ENCODE measurements at places on chromosomes 2 and 18. TPM values are rescaled to one million over a fixed set of nuclear protein-coding genes. Genes with fewer than 3 reads are reported as not detected.

GRCh38 chr2:56177420-56178220, 6.2 kb upstream of the CCDC85A start:
- DNase-seq = no peak

DNA sequence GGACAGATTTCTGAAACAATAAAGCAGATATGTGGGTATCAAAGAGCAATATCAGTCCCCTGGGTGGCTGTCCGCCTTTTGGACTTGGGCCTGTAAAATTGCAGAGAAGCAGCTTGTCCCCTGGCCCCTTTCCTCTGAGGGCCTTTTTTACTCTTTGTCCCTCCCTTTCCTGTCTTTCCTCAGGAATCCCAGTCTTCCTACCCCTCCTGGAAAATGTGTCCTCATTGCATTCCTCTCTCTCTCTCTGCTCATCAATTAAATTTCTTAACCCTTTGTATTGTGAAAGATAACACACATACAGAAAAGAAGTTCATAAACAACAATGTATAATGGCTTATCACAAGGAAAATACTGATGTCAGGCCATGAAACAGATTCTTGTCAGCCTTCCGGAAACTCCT, 3.0 kb upstream of the GRB14 start:
- no peak for DNase-seq

GRCh38 chr18:55280503-55280902, 307.5 kb downstream of the TCF4 start:
- DNase-seq = no peak

DNA sequence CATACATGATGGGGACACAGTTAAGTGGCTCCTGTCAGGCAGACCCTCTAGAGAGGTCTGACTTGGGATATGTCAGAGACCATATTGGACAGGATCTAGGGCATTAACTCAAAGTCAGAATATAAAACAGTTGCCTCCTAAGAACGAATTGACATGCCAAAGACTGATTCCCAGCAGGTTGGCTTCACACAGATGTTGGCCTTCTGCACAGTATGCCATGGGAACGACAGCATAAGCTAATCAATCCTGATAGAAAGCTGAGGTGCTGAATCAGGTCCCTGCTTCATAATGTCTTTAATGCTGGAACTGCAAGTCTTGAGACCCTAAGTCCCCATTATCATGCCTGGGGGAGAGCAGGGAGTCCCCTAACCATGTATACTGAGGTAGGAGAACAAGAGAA, 165.1 kb downstream of the SRBD1 start:
- no peak for DNase-seq

DNA sequence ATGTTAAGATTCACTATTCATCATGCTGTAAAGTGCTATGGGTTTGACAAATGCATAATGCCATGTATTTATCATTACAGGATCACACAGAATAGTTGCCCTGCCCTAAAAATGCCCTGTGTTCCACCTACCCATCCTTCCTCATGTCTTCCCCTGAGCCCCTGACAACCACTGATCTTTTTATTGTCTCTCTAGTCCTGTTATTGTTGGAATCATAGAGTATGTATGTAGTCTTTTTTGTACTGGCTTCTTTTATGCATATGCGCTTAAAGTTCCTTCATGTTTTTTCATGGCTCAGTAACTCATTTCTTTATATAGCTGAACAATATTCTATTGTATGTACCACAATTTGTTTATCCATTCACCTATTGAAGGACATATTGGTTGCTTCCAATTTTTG, 20.3 kb downstream of the CCDC150 start:
- no peak for DNase-seq

GRCh38 chr2:25207078-25207545, 38.7 kb upstream of the POMC start:
- no peak for DNase-seq

DNA sequence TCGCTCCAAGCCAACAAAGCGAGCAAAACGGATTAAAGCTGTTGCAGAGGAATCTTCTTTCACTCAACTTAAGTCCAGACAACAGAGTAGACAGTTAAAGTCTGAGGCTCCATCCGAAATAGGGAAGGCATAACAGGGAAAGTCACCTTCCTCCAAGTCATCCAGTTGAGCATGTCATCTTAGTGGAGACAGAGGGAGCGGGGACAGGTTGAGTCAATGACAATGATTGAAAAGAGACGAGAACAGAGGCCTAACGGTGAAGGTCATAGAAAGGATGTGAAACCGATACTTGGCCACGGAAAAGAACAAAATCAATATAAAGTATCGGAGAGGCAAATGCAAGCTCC, 455 bp downstream of the C18orf32 start:
- DNase-seq = peak; percentile 44

DNA sequence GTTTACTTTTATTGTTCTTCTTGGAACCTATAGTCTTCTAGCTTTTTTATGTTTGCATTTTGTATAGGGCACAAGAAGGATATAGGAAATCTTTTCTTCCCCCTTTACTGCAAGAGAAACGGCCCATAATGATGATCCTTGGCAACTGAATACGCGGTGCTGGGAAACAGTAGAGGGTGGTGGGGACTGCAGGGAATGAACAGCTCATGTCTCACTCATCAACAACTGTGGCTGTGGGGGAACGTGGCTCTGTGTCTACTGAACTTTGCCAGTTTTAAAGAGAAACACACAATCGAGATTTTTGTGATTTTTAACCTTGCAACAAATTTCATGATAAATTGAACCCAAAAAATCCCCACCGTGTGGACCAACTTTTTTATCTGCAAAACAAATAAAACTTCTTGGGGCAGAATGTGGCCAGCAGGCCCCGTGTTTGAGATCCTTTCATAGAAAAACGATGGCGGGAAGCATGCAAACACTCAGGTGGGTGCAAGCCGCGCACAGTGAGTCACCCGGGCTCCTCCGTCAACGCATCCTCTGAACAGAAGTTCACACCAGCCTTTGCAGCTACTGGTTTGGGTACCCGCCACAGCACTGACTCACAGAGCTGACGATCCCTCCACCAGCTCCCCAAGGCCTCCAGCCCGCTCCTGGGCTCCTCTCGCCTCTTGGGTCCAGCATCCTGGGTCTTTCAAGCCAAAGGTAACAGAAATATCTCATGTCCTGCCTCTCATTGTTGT, 149.3 kb downstream of the COL6A3 start:
- DNase-seq = no peak

- DNase-seq = no peak
Measured at GRCh38 chr2:147709655-147710054, 135.2 kb upstream of the ACVR2A start.

DNA sequence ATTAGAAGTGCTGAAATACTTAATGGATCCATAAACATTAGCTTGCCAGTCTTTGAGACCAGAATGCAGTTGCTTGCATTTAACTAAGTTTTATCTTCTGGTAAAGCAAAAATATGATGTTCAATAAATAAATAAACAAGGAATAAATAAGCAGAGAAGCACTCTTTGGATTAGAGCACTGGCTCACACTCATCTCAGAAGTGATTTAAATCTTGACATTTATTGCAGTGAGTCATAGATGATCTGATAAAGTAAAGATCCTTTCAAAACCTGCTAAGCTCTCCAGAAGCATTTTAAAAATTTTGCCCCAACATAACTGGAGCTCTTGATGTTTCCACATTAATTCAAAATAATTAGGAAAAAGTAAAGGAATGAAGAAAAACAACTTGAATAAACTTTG, 66.8 kb downstream of the KYNU start:
- DNase-seq = peak; percentile 84

- no peak for DNase-seq
Measured at GRCh38 chr18:49225160-49225559, 235.3 kb downstream of the DYM start.

- DNase-seq = peak; percentile 16
Measured at GRCh38 chr2:216139884-216140283, 30.7 kb downstream of the XRCC5 start.

DNA sequence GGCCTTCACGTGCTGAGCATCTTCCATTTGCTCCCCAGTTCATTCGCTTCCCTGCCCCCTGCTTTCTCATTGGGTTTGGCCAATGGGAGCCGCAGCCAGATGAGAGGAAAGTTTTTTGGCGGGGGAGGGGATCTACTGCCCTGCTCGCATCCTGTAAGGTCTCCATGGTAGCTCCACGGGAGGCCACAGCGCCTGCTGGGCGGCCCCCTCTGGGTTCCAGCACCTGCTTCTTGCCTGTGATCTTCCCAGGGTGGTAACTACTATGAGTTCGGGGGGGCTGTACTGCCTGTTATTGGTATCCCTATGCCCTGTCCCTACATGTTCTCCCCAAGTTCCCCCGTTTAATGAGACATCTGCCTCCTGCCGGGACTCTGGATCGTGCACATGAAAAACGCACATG, 57.2 kb downstream of the INPP5D start:
- DNase-seq = no peak

GRCh38 chr2:156625360-156626170, 189.4 kb downstream of the GPD2 start:
- DNase-seq = no peak

- no peak for DNase-seq
Measured at GRCh38 chr2:236858661-236859060, 227.0 kb upstream of the COPS8 start.

GRCh38 chr2:141423124-141423523, 707.7 kb downstream of the LRP1B start:
- DNase-seq = no peak

DNA sequence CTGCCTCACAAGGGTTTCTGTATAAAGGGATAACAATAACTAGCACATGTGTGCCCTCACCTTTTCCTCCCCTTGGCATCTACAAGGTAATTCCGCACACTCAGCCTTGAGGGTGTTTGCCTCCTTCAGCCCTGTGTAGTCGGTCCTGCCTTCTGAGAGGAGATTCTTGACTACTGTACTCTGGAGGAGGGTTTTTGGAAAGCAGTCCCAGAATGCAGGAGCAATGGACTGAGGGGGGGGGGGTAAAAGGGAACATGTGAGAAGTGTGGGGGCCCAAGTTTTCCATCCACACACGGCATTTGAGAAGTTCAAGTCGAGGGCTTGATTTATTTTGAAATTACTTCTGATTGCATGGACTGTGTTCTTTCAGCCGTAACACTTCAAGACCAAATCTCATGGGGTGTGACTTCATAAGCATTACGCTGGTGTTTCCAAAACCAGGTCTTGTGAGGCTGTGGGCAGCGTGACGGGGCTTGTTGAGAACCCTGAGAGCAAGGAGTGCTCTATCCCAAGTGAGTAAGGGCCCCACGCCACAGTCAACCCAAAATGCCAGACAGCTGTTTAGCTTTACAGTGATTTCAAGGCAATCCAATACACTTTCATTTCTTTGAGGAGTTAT, 198.7 kb upstream of the MEIS1 start:
- no peak for DNase-seq

DNA sequence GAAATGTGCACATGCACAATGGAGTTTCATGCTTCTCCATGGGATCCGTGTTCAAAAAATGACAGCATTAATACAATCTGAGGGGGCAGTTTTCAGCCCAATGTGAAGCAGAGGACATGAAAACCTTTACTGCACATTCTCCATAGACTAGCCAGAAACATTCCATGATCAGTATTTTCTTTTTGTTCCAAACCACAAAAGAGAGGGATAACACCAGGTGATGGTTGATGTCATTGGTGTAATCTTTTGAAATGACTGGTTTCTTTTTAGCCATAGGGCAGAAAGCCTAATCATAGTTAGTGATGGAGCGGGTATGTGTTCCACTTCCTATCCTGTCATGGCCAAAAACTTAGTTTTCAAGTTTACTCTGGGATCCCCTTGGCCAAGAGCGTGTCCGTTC, 1.8 kb upstream of the KYNU start:
- DNase-seq = peak; percentile 53

- no peak for DNase-seq
Measured at GRCh38 chr2:239112127-239112774, 264.4 kb downstream of the TWIST2 start.

DNA sequence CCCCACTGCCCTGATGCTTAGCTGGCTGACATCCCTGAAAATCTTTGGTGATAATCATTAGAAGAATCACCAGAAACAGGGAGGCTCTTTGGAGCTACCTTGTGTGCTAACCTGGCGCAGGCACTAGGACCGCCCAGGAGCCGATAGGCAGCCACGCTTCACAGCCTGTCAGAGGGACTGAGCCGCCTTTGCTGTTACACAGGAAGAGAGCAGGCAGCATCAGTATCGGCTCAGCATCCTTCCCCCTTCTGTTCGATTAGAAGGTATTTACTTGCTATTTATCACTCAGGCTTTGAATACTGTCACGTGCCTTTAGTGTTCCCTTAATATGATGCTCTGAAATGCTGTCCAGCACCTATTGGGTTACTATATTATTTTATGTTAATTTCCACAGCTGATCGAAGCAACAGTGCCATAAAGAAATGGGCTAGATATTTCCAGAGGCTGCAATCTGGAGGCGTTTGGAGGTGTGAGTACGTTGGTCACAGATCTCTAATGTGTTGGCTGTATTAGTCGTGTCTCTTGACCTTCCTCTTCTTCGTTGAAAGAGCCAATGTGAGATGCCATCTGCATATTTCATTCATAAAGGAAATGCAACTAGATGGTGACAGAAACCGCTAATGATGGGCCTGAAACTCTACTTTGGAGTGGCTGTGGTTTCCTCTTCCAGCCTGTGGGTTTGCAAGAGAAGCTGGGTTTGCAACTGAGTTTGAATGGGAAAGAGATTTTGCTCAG, 110.4 kb upstream of the RAB27B start:
- DNase-seq = peak; percentile 45

DNA sequence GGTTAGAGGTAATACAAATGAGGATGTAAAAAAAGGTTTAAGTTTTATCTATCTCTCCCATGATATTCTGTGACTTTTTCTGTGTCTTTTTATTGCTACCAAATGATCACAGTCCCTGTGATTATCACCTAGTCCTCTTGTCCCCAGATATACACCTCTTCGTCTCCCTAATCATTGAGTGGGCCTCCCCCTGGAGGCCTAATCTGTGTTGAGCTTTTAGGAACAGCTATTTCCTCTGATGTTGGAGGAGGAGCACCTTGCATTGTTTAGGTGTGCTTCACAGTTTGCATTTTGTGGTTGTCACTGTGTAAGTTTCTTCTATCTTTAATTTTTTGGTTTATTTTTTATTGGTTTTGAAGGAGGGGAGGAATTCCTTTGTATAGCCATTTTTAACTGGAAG, 33.3 kb downstream of the CCDC85A start:
- no peak for DNase-seq

GRCh38 chr2:144681389-144681788, 161.5 kb upstream of the ZEB2 start:
- DNase-seq = no peak

GRCh38 chr2:1091895-1092585, 141.4 kb downstream of the SNTG2 start:
- DNase-seq = peak; percentile 63

NEDD4L gene
- total RNA-seq = 54.1 TPM

CRYBA2 gene
- total RNA-seq = not detected

CFAP65 gene
- not detected for total RNA-seq

UGT1A9 gene
- 0.07 TPM for total RNA-seq

PKDCC gene
- total RNA-seq = 4.1 TPM

CAPN13 gene
- total RNA-seq = not detected

TUBA3E gene
- total RNA-seq = not detected

TUBB8B gene
- not detected for total RNA-seq

HOXD4 gene
- 0.05 TPM for total RNA-seq

SERPINB4 gene
- 0.05 TPM for total RNA-seq

CCNYL1 gene
- 7.9 TPM for total RNA-seq

C2orf15 gene
- total RNA-seq = 0.39 TPM

PECR gene
- 9.0 TPM for total RNA-seq

PPP4R1 gene
- total RNA-seq = 86.4 TPM

ASB18 gene
- not detected for total RNA-seq

FBXO15 gene
- 0.71 TPM for total RNA-seq

ANKRD29 gene
- total RNA-seq = 10.6 TPM

All from M059J (cell line).